ENCODE measurements at places on chromosomes 2 and 18. TPM values are rescaled to one million over a fixed set of nuclear protein-coding genes. Genes with fewer than 3 reads are reported as not detected.
A peak's percentile ranks its signal among the peaks of the same experiment; 100 is the strongest.

The UBXN4 gene
- 101 TPM for total RNA-seq

The HOXD13 gene
- not detected for total RNA-seq

The MLPH gene
- 27.1 TPM for total RNA-seq

The DCDC2C gene
- total RNA-seq: not detected

The IKZF2 gene
- total RNA-seq: 6.0 TPM

DNA sequence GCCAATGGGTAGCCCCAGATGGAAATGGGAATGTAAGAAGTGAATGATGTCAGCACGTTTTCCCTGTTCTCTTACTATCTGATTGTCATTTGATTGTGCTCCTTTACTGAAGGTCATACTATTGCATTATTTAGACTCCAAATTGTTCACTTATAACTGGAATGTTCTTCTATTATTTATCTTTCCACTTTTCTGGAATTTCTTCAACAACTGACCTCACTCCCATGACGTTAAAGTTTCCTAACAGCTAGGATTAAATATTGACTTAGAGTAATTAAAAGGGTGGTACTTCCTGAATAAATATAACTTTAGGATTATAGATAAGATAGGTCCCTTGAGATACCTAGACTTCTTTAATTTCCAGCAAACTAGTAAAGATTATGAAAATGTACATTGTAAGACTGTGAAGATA lies 10.9 kb upstream of the GULP1 start:
- no peak for DNase-seq

DNA sequence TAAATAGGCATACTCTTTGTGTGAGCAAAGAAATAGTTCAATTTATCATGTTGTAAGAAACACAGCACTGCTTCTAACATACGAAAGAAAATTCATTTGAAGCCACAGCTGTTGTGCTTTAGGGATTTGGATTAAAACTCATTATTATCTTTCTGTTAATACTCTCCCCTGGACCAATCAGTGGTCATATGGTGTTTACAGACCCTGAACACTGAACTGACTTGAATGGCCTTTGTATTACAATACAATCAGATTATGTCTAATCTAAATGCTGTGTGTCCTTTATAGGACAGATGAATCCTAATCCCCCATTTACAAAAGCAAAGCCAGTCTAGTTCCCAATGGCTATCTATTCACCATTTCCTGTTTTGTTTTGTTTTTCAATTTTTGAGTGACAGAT lies 36.5 kb downstream of the ZNF385B start:
- no peak for DNase-seq

DNA sequence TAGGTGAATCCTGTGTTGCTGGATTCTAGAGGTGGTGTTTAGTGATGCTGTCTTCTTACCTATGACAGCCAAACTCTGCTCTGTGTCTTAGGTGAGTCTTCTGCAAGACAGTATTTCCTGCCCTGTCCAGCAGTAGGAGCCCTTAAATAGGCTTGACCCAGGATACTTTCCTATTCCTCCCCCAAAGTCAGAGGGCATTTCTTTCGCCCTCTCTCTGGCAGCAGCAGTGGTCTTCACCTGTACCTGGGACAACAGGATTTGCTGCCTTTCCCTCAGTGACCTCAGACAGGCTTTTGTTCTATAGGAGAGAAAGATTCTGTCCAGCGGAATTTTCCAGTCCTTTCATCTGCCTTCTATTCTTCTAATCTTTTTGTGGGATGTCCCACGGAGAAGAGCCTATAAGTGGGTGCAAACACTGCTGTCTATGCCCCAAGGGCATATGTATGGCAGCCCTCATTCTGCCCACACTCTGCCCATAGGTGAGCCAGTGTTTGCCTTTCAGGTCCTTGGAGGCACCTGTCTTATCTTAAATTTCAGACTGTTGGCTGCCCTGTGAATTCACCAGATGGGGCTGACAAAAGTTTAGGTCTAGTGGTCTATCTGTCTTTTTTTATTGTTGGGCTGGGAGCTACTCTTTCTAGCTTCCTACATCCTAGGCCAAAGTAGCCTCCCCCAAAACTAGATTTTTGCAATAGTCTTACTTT lies 177.3 kb upstream of the SPOPL start:
- DNase-seq: peak; percentile 1

- peak; percentile 16 for DNase-seq
Observed at GRCh38 chr2:101473911-101474701, 806 bp downstream of the RFX8 start.

- no peak for DNase-seq
Observed at GRCh38 chr2:226403369-226403768, 396.3 kb downstream of the IRS1 start.

- DNase-seq: peak; percentile 70
Observed at GRCh38 chr2:68466361-68466777, 725 bp downstream of the FBXO48 start.

DNA sequence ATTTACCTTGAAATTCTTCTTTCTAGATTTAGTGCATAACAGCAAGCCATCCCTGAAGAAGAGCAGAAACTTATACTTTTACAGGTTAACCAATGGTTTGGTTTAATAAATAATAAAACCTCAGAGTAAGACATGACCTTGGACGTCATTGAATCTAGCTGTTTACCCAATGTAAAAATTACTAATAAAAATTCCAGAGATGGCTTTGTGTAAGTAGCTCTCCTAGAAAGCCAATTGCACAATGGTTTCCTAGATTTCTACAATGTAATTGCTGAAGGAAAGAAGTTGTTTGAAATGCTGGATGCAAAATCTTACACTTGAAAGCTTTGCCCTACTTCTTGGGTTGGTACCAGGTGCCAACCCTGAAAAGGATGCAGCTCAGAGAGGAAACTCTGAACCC lies 1.5 kb downstream of the XDH start:
- DNase-seq: peak; percentile 42

GRCh38 chr2:228681426-228681825 lies 499.9 kb upstream of the SPHKAP start:
- DNase-seq: peak; percentile 67
